ENCODE measurements at places on chromosomes 5 and 9.

DNA sequence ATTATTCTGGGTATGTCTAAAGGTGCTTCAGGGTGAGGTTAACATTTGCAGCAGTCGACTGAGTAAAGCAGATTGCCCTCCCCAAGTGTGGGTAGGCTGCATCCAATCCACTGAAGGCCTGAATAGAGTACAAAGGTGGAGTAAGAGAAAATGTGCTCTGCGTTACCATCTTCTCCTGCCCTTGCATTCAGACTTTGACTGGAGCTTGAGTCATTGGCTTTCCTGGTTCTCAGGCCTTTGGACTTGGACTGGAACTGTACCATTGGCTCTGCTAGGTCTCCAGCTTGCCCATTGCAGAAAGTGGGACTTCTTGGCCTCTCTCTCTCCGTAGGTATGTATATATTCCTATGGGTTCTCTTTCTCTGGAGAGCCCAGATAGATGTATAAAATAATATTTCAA lies 120.9 kb upstream of the CNTLN start:
- DNase-seq = no peak

DNA sequence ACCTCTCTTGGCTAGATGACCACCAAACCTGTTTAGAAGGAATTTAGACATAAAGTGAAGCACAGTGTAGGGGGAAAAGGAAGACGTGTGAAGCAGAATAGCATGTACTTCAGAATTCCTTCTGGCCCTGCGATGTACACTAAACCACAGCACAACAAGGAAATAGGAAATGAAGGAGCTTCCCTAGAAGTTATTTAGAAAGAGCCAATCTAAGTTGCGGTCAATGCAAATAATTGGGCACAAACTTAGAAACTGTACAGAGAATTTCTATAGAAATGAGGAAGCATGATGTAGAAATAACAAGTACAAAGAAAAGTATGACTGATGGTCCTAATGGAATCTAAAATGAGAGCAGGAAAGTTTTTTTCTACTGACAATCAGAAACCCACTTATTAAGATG lies 41.5 kb downstream of the ANKRD55 start:
- no peak for DNase-seq

DNA sequence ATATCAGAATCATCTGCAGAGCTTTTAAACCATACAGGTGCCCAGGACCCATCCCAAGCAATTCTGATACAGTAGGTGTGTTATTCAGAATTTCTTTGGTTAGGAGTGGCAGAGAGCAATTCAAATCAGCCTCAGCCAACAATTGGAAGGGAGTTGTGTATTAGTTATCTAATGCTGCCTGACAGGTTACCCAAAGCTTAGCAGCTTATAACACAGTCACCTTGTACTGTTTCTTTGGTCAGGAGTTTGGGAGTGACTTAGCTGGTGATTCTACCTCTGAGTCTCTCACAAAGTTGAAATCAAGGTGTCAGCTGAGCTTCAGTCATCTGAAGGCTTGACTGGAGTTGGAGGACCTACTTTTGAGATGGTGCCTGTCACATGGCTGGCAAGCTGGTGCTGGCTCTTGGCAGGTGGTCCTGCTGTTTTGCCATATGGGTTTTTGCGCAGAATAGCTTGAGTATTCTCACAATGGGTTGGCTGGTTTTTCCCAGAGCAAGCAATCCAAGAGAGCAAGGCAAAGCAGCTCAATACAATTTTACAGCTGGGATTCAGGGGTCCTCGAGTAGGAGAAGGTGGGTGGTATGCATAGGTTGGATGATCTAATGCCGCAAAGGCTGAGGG lies 18.7 kb upstream of the CARNMT1 start:
- no peak for DNase-seq

GRCh38 chr5:73027361-73027760 lies 71.5 kb downstream of the FCHO2 start:
- no peak for DNase-seq

GRCh38 chr5:17796142-17796541 lies 161.9 kb downstream of the TAF11L14 start:
- DNase-seq = no peak

DNA sequence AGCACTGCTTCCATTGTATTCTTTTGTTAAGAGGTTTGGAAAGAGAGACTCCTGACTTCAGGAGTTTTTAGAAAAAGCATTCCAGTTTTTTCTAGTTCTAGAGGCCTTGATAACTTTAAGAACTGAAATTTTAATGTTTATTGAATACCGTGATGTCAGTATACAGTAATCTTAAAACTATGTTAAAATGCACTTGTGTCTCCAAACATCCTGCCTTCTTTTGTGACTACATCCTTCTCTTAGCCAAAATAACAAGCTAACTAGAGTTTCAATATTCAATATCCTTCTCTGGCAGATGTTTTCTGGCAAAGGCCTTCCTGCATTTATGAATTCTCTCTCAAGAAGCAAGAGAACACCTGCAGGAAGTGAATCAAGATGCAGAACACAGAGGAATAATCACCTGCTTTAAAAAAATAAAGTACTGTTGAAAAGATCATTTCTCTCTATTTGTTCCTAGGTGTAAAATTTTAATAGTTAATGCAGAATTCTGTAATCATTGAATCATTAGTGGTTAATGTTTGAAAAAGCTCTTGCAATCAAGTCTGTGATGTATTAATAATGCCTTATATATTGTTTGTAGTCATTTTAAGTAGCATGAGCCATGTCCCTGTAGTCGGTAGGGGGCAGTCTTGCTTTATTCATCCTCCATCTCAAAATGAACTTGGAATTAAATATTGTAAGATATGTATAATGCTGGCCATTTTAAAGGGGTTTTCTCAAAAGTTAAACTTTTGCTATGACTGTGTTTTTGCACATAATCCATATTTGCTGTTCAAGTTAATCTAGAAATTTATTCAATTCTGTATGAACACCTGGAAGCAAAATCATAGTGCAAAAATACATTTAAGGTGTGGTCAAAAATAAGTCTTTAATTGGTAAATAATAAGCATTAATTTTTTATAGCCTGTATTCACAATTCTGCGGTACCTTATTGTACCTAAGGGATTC lies 43.1 kb downstream of the NDFIP1 start:
- no peak for DNase-seq

DNA sequence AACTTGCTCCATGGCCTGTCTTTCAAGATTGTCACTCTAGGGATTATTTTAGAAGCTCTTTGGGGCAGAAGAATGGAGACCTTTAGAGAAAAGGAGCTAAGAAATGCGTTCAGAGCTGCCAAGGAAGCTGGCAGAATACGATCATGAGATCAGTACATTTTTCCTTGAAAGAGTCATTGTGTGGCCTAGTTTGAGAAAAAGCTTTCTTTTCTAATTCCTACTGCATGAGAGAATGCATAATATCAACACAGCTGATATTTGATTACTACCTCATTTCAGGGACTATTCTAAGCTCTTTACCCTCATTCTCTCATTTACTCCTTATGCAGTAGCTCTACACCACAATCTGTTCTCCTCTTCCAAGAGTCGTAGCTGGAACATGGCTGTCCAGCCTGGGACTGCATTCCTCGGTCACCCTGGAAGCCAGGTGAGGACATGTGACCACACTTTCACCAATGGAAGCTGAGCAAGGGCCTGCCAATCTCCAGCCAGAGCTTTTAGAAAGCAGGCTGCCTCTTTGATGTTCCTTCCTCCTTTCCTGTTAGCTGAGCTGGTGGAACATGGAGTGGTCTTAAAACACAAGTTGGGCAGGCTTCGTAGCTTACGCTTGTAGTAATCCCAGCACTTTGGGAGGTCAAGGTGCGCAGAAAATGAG lies 99.3 kb upstream of the LHFPL2 start:
- DNase-seq = no peak

DNA sequence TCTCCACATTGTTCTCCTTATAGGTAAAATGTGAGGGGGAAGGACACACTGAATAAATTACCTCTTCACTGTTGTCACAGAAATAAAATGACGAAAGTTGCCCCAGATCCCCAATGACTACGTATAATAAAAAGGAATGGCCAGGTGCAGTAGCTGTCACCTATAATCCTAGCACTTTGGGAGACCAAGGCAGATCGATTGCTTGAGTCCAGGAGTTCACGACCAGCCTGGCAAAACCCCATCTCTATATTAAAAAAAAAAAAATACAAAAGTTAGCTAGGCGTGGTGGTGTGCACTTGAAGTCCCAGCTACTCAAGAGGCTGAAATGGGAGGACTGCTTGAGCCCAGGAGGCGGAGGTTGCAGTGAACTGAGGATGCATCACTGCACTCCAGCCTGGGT lies 82.2 kb upstream of the APC start:
- no peak for DNase-seq

GRCh38 chr9:129610213-129610472 lies 10.8 kb downstream of the C9orf50 start:
- DNase-seq = no peak

GRCh38 chr9:74556685-74557084 lies 59.5 kb downstream of the RORB start:
- DNase-seq = no peak

DNA sequence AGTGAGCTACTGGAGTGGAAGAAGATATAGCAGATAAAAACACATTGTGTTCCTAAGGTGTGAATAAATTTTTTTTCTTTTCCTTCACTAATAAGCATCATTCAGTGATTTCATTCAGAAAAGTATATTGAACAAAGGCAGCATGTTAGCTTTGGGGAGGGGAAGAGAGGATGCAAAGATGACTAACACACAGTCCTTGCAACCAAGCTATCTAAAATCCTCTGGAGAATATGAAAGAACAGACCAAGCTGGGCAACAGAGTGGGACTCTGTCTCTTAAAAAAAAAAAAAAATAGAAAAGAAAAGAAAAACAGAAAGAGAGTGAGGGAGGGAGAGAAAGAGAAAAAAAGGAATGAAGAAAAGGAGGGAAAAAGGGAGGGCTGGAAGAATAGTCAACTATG lies 22.3 kb upstream of the OMD start:
- no peak for DNase-seq

DNA sequence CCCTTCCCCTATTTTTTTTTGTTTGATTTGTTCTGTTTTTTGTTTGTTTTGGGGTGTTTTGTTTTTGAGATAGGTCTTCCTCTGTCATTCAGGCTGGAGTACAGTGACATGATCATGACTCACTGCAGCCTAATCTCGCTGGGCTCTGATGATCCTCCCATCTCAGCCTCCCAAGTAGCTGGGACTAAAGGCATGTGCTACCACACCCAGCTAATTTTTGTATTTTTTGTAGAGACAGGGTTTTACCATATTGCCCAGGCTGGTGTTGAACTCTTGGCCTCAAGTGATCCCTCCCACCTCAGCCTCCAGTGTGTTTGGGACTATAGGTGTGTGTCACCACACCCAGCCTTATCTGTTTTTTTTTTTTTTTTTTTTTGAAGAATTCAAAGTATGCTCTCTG lies 605.4 kb downstream of the DNAH5 start:
- DNase-seq = no peak

DNA sequence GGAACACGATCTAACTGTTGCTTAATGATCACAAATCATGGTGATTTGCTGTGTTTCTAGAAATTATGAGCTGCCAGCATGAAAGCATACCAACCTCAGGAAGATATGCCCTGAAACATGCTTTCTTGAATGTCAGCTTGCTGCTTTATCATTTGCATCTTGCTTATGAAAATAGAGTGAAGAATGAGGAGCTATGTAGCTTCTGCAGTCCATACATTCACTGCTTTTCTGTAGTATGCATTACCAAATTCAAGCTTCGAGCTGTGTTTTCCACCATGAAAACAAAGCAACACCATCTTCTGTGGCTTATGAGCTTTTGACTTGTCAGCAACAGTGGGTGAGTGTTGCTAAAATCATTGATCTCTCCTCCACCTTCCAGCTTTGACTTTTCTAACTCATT lies 16.5 kb downstream of the F2RL2 start:
- DNase-seq = no peak

- no peak for DNase-seq
Measured at GRCh38 chr5:72185496-72186329, 78.4 kb downstream of the MAP1B start.

DNA sequence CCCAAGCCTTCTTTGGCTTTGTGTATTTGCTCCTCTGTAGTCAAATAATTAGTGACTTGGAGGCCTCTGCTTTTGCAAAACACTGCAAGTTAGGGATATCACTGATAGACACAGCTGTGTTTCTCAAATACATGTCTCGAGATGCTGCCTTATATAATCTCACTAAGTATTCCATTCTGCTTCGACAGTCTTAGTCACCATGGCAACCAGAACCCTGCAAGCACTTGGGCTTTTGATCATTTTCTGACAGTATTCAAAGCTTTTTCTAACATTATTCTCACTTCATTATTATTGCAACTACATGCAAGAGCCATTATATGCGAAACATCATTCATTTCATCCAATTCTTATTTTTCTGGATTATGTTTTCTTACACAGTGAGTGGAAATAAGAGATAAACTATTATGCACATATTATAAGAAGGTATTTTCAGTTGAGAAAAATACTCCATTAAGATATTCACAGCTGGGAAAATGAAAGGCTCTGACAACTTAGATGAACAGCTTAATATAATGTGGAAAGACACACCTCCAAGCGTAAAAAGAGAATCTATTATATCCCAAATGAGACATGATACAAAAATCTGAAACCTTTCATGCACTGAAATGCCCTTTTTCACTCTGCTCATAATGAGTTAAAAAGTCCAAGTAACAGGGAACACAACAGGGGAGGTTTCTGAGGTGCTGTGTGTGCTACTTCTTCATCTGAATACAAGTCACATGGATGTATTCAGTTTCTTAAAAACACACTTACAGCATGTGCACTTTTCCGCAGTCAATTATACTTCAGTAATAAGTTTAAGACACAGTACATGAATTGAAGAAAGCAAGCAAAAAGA lies 93.9 kb downstream of the SCAI start:
- DNase-seq = no peak

GRCh38 chr9:113568571-113569321 lies 105.2 kb downstream of the RGS3 start:
- DNase-seq = no peak

- no peak for DNase-seq
Measured at GRCh38 chr9:127808347-127809001, 5.8 kb downstream of the FPGS start.

DNA sequence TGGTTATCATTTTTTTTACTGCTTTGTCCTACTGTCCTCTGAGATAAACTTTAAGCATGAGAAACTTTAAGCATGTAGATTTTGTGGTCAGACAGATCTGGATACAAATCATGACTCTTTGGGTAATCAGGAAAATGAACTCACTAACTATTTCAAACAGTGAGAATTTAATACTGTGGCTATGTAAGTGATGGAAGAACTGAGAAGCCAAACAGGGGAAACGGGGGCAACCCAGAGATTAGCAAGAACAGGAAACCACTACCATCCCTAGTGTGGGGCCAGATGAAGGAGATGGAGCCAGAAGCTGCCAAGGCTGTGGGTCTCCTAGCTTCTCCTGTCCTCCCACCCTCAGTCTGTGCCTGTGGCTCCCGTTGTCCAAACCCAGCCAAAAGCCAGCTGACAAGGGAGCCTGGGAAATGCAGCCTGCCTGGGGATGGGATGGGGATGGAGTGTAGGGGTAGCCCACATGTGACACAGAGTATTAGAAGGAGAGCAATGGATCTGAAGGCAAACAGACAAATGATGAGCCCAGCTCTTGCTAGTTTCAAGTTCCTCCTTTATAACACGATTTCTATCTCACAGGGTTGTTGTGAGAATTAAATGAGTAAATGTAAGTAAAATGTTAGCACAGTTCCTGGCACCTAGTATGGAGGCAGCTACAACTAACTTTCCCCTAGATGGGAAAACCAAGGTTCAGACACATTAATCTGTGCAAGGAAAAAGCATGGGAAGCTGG lies 27.7 kb upstream of the CDC23 start:
- no peak for DNase-seq

- no peak for DNase-seq
Measured at GRCh38 chr9:135647884-135648283, 8.5 kb upstream of the GLT6D1 start.
